ENCODE measurements at places on chromosomes 5 and 9.

DNA sequence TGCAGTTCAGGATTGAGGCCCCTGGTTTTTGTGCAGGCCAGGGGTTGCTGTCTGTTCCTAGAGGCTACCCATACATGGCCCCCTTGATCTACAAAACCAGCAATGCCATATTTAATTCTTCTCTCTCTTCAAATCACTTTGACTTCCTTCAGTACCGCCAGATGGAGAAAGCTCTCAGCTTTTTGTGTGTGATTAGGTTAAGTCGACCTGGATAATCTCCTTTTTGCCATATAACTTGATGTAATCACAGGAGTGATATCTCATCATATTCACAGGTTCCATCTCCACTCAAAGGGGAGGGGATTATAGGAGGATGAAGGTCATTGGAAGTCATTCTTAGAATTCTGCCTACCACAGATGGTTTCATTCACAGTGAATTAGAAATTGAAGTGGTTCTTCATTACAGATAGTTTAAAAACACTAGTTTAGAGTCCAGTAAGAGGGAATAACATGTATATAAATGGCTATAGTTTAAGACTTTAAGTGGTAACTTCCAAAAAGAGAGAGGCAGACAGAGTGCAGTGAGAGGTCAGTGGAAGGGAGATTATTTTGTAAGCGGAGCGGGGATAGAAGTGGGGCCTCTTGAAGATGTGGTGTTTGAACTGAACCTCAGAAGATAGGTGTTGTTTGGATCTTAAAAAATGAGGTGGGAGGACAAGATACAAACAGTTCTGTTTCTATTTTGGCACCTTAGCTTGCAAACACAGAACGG is 85.9 kb downstream of the GALNT10 start:
- DNase-seq = no peak

DNA sequence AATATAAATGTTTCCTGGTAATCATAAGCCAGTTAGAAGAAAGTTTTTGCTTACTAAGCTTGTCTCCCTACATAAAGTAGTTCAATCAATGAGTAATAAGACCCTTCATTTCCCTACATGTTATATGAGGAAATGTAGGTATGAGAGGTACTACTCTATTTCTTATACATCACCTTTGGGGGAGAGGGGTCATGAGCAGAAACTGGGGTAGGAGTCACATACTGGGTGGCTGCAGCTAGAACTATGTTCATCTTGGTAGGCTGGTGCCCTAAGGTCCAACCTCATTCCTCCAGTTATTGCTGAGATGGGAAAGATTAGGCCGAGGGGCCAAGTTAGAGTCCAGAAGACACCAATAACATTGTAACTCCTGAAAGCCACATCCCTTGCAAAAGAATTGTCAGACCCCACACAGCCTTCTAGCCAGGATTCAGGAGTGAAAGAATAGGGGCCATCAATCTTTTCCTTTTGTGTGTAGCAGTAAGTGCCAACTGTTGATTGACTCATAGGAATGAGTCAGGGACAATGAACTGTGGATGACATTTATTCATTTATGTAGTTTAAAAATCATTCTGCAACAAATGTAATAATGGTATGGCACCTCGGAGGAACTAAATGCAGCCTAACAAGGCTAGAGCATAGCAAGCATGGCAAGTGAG is 21.6 kb upstream of the SREK1 start:
- no peak for DNase-seq

GRCh38 chr9:134313470-134313869 is 12.8 kb upstream of the RXRA start:
- no peak for DNase-seq

GRCh38 chr9:68685770-68686169 is 19.3 kb upstream of the PIP5K1B start:
- DNase-seq = no peak

GRCh38 chr9:37692622-37693221 is 42.0 kb downstream of the FRMPD1 start:
- no peak for DNase-seq

GRCh38 chr5:6750142-6750840 is 37.1 kb downstream of the TENT4A start:
- no peak for DNase-seq

GRCh38 chr5:116577064-116577788 is 2.6 kb upstream of the SEMA6A start:
- DNase-seq = no peak

- DNase-seq = no peak
Measured at GRCh38 chr9:37329576-37329975, 92.9 kb upstream of the GRHPR start.

DNA sequence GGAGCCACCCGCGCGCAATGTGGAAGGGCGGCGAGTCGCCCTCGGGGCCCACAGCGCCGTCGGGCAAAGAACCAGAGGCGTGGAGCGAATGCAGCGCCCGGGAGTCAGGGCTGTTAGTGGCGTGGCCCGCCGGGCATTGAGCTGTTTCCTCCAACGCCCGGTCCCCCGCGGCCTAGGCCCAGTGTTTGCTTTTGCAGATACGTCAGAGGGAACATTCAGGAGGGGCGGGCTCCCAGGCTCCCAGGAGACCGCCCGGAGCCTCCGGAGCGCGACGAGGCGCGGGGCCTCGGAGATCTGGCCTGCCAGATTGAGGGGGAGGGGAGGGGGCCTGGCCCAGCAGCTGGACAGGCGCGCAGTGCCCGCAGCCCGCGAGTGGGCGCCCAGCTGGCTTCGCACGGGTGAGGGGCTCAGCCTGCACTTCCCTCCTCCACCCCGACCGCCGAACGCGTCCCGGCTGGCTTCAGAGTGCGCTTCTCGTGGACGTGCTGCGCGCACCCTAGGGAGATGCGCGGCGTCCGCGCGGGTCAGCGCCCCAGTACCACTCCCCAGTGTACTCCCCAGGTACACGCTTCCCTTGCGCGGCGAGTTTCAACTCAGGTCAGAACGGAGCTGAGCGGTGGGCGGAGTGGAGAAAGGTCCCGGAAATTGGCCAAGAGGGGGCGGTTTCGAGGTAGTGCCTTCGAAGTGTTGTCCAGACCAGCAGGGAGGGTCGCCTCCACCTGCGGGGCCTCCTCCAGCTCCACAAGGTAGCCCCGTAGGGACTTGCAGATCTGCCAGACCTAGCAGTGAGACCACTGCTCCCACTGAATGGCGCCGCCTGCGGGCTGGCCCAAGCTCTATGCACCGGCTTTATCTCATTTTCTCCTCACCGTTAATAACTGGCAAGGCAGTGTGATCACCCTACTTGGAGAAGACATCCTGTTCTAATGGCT is 130.4 kb downstream of the TMEM174 start:
- DNase-seq = no peak

DNA sequence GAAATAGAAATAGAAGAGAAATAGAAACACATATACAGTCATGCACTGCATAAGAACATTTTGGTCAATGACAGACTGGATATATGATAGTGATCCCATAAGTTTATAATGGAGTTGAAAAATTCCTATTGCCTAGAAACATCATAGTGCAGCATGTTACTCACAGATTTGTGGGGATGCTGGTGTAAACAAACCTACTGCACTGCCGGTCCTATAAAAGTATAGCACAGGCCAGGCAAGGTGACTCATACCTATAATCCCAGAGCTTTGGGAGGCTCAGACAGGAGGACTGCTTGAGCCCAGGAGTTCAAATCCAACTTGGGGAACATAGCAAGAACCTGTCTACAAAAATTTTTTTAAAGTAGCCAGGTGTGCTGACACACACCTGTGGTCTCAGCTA is 240.6 kb upstream of the MAP3K1 start:
- DNase-seq = no peak

- DNase-seq = no peak
Measured at GRCh38 chr9:92121265-92121664, 6.1 kb upstream of the SPTLC1 start.

GRCh38 chr9:20884985-20885593 is 146.4 kb downstream of the HACD4 start:
- DNase-seq = no peak

DNA sequence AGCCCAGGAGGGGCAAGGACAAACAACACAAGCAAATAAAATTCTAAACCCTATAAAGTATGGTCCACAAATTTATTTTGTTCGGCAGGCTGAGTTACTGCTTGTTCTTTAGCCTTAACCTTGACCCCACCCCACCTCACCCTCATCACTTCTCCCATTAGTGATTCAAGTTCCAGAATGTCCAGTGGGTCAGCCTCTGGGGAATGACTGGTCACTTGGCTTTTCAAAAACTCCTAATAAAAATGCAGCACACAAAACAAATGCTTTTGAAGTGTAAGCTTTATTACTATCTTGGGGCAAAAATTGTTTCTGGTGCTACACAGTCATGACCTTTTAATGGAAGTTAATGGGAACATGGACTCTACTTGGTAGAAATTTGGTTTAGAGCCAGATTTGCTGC is 142.1 kb downstream of the MPDZ start:
- DNase-seq = no peak

- DNase-seq = no peak
Measured at GRCh38 chr5:19140276-19140675, 847.7 kb downstream of the CDH18 start.

DNA sequence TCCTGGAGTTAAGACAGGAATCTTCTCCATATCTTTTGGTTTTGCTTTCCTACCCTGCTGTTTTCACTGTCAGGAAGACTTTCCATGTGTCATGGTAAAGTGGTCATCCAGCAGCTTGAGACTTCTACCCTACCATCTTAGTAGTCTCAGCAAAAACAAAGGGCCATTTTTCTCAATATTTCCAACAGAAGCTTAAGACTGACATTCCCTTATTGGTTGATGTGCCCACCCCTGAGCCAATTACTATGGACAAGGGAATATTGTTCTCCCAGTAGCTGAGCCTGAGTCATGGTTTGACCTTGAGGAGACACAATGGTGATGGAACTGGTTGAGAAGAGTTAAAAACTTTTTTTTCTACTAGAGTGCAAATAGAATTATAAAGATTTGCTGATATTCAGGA is 105.6 kb downstream of the CSNK1G3 start:
- DNase-seq = no peak

DNA sequence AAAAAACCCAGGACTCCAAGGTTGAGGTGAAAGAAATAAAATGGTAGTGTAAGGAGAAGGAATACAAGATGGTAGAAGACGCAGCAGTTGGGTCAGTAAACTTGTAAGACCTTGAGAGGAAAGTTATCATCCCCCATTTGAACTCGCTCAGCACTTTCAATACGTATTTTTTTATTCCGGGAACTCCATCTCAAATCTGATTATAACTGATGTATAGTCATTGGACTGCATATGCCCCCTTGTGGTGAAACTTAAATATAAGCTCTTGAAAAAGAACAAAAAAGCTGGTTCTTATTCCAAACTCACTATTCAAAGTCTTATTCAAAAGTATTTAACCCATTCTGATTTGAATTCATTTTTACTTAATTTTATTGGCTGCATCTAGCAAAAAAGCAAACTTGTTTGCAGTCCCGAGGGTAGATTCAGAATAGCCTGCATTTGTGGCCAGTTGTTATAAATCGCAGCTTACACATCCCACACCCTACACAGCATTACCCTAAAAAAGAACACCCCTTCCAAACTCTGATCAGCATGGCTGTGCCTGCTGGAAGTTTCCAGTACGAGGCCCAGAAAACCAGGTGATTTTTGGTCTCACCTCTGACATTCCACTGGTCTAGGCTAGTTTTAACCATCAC is 118.0 kb downstream of the ESM1 start:
- DNase-seq = no peak

- no peak for DNase-seq
Measured at GRCh38 chr5:14216372-14216771, 73.2 kb downstream of the TRIO start.

GRCh38 chr9:115956371-115956770 is 197.2 kb upstream of the PAPPA start:
- no peak for DNase-seq

Measured in nucleus accumbens (tissue), 56 donors.